Fibroblast of the aortic adventitia (primary cell): ENCODE measurements at places on chromosomes 5 and 9. TPM values are rescaled to one million over a fixed set of nuclear protein-coding genes. Genes with fewer than 3 reads are reported as not detected.

DNA sequence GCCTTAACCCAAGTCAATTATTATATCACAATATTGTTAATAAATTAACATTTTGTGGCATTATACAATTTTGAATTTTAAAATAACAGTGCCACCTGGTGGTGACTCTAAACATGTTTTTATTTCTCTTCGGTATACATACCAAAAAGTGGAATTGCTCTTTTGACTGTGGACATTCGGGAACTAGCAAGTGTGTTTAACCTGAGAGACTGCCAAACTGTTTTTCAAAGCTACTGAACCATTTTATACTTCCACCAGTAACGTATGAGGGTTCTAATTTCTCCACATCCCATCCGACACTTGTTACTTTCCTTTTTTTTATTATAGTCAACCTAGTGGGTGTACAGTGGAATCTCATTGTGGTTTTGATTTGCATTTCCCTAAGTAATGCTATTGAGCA is 18.3 kb upstream of the HSDL2 start:
- DNase-seq = peak; percentile 74

DNA sequence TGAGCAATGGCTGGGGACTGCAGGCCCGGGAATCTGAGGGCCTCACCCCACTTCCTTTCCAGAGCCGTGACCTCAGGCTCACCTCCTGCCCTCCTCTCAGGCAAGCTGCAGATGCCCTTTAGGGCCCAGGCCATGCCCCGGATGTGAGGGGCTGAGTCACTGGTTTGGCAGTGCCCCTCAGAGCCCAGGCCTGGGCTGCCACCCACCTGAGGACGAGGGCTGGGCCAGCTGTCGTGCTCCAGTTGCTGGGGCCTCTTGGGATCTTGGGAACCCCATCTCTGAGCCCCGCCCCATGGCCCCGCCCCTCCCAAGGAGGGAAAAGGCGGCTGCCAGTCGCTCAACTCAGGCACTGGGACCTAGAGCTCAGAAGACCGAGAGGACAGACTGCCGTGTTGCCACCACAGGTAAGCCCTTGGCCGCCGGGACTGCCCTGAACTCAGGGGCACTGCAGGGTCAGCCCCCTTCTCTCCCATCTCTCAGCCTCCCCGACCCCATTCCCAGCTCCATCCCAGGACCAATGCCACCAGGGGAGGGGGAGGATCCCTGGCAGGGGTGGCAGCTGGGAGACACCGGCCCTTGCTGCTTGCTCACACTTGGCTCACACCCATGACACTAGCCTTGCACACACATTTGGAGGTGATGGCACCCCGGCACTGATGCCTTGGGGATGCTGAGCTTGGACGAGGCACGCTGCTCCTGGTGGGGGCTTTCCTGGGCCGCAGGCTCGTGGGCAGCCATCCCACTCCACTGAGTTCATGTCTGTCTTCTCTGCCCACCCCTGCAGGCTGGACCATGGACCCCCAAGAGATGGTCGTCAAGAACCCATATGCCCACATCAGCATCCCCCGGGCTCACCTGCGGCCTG is at the start of gene CYSRT1:
CYSRT1 (plus strand) TSS at position 345 of the 865 bp plus-strand sequence; CDS start at position 793, 448 bp downstream.
- no peak for DNase-seq

GRCh38 chr5:127892467-127893207 is 189.4 kb downstream of the CCDC192 start:
- DNase-seq = peak; percentile 89

DNA sequence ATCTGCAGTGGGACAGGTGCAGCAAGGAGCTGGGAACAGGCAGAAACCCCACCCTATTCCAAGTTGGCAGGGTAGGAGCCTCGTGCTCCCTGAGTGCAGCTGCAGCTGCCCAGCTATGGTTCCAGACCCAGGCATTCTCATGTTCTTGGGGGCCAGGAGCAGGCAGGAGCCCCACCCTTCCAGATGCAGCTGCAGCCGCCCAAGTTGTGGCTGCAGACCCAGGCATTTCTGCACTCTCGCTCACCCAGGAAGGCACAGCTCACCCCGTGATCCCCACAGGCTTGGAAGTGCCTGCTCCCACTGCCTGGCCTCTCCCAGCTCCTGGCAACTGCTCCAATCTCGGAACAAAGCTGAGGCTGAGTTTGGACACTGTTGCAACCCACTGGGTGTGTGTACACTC is 275.8 kb upstream of the ADRA1B start:
- DNase-seq = no peak

- DNase-seq = no peak
Observed at GRCh38 chr9:27393054-27393846, 96.3 kb upstream of the EQTN start.

DNA sequence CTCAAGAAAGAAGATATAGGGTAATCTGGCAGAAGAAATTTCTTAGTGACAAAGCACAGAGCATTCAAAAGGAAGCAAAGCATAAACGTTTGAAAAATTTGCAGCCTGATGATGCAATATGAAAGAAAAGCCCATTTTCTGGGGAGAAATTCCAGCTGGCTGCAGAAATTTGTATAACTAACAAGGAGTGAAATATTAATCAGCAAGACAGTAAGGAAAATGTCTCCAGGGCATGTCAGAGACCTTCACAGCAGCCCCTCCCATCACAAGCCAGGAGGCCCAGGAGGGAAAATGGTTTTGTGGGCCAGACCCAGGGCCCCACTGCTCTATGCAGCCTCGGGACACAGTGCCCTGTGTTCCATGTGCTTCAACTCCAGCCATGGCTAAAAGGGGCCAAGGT is 359.4 kb downstream of the HINT1 start:
- DNase-seq = no peak

GRCh38 chr5:83767409-83767992 is 46.8 kb upstream of the HAPLN1 start:
- no peak for DNase-seq

GRCh38 chr5:2112173-2113025 is 229.7 kb upstream of the IRX4 start:
- DNase-seq = no peak

- DNase-seq = no peak
Observed at GRCh38 chr5:28903643-28904042, 1865.3 kb upstream of the CDH9 start.

- no peak for DNase-seq
Observed at GRCh38 chr5:81820863-81821262, 70.0 kb upstream of the SSBP2 start.

- no peak for DNase-seq
Observed at GRCh38 chr9:101468116-101468515, 32.5 kb upstream of the ALDOB start.

DNA sequence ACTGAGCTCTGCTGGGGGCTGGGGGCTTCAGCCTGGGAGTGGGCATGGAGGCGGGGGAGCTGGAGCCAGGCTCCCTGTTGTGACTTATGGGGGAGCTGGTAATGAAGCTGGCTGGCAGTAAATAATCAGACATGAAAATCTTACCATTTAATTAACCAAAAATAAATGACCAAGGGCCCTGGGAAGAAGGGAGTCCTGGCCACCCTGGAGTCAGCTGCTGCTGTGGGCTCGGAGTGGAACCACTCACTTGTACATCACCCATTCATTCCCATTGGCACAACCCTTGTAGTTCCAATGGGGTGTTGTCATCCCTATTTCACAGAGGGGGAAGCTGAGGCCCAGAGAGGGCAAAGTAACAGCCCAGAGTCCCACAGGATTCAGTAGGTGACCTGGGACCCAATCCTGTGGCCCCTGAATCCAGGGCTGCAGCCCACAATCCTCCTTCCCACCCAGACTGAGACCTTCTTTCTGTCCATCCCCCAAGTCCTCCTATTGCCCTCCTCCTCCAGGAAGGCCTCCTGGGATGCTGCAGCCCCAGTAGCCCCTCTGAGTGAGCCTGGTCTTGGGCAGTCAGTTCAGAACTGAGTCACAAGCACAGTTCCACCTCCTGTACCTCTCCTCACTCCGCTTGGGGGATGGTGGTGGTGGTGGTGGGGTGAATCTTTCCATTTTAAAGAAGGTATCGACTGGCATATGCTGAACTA is 259.4 kb upstream of the MVB12B start:
- DNase-seq = no peak

- peak; percentile 97 for DNase-seq
Observed at GRCh38 chr5:157548513-157549282, 26.9 kb downstream of the ADAM19 start.

DNA sequence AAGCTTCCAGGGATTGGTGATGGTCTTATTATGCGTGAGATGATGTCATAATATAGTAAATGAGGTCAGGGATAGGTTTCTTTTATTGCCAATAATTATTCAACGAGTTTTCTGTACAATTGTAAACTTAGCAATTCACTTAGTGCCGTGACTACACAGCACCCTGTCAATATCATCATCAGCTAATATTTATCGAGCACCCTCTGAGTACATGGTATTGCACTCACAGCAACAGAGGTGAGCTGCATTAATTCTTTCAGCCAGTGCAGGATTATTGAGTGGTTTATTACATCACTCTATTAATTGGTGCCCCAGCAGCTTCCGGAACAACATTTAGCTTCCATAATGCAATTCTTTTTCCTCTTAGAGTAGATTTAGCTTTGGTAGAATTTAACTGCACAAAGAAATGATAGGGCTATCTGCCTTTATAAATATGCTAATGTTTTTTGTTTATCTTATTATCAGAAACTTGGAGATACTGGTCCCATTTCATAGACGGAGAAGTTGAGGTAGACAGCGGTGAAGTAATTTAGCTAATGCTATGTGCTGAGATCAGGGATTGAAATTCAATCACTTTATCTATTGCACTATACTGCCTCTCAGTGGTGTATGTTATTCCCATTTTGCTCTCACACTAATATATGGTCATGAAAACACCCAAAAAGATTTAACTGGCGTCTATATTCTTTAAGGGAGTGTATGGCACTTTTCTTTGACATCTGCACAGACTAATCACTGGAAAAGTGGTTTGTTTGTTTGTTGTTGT is 726.1 kb upstream of the WWC1 start:
- peak; percentile 35 for DNase-seq

DNA sequence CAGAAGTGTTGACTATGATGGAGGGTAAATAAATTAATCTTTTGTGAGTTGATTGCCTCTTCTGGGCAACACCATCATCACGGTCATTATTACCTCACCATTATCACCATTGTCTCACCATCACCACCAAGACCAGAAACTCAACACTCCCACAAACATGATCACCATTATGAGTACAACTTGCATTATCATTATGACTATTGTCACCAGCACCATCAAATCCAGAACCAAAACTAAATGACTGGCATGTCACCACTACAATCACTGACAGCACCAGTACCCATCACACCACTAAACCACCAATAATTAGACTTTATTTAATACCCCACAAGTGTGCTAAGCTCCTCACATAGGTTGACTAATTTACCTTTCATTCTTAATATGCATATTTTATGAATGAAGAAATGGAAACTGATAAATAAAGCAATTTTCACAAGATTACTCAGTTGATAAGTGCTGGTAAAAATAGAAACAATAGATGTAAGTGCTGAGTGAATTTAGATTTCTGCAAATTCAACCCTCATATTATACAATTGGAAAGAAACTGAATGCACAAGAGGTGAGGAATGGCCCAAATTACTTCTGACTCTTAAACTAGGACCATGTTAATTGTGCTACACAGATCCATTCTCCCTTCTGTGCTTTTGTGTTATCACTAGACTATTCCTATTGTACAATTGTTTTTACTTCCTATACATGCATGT is 517.8 kb upstream of the PAPPA start:
- DNase-seq = no peak

Gene DUSP1
- 22.2 and 44.1 TPM in 2 replicates for total RNA-seq

Gene SLC6A19
- not detected in 2 replicates for total RNA-seq

Gene GFI1B
- not detected in 2 replicates for total RNA-seq

Gene ADGRD2
- not detected in 2 replicates for total RNA-seq

Gene TXNDC8
- not detected in 2 replicates for total RNA-seq

Gene TAF11L3
- not detected in 2 replicates for total RNA-seq

Gene SPATA31E1
- total RNA-seq = not detected in 2 replicates

Gene FSD1L
- 5.2 and 7.0 TPM in 2 replicates for total RNA-seq

Gene RAB3C
- total RNA-seq = not detected in 2 replicates
